Stomach (tissue), 19 donors: ENCODE measurements at places on chromosomes 2 and 18. TPM values are rescaled to one million over a fixed set of nuclear protein-coding genes. Genes with fewer than 3 reads are reported as not detected.

Gene TNFAIP6
- total RNA-seq = 3.0 TPM

DNA sequence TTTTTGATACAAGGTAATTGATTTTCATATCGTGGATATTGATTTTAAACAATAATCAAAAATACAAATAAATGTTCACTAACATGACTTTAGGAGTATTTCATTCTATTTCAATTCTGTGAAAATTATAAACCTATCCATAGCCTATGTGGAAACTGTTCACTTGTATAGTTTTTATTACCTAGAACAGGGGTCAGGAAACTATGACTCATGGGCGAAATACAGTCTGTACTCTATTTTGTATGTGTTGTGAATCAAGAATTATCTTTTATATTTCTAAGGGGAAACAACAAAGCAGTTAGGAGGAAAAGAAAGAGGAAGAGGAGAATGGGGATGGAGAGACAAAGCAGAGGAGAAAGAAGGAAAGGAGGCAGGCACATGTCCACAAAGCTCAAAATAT, 181.7 kb upstream of the VRK2 start:
- DNase-seq = no peak
- H3K36me3 ChIP-seq = no peaks in the 10 kb centered on the region

DNA sequence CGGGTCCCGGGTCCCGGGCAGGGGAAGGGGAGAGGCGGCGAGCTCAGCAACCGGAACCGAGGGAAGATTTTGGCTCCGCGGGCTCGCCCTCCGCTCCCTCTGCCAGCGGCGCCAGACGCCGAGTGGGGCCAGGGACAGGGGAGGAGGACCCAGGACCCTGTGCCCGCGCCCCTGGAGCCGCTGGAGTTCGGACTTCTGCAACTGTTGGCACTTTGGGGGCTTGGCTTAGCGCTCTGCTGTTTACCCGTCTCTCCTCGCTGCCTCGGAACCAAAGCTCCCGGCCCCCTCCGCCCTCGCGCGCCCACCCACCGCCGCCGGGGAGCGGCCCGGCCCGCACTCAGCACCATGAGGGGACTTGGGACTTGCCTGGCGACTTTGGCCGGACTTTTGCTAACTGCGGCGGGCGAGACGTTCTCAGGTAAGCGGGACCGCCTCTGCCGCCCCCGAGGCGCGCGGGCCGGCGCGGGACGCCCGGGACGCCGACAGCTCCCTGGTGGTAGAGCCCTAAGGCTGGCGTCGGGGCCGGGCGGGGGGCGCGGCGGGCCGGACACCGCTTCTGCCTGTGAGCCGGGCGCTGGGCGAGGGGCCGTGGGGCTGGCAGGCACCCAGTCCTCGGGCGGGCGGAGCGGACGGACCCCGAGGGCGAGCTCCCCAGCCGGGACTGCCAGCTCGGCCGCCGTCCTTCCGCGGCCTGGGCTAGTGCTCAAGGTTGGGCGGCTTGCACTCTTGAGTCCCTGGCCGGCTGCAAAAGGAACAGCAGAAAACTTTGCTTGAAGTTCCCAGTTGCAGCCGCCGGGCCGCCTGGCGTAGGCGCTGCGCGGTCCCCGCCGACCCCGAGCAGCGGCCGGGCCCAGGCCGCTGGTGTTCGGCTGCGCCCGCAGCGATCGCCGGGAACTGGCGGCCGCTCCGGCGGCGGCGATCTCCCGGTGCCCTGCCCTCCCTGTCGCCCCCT, 634 bp downstream of the PTPRM start:
- peak; percentile 52 for DNase-seq
- peak overlapping the region; percentile 87 for H3K4me3 ChIP-seq
- H3K36me3 ChIP-seq = no peaks in the 10 kb centered on the region
- no peaks in the 10 kb centered on the region for H3K27me3 ChIP-seq
- H3K27ac ChIP-seq = peak overlapping the region; percentile 92
- peaks cover 17% of the 10 kb centered on the region for H3K4me1 ChIP-seq

DNA sequence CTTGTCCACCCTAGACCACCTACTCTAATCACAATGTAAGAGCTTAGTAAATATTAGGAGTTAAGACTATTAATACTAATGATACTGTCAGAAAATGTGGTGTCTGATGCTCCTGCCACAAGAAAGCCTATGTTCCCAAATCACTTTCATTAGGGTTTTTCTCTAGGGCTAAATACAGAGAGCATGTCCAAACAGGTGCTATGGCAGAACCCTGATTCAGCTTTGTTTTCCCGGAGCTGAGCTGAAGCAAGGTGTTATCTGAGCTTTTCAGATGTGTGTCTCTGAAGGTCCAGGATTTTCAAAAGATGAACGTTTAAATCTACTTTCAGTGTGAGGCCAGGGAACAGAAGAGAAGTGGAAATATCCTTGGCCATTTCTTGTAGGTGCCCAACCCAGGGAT, 40.6 kb downstream of the CPO start:
- H3K4me3 ChIP-seq = no peak overlapping the region
- H3K4me1 ChIP-seq = no peaks in the 10 kb centered on the region
- DNase-seq = no peak
- H3K36me3 ChIP-seq = no peaks in the 10 kb centered on the region
- H3K27ac ChIP-seq = no peak overlapping the region

- no peak overlapping the region for H3K27ac ChIP-seq
- no peaks in the 10 kb centered on the region for H3K4me1 ChIP-seq
- no peak overlapping the region for H3K4me3 ChIP-seq
Measured at GRCh38 chr2:218834685-218835084, 3.1 kb upstream of the PRKAG3 start.

- H3K27ac ChIP-seq = peak overlapping the region; percentile 75
- no peaks in the 10 kb centered on the region for H3K27me3 ChIP-seq
- H3K36me3 ChIP-seq = no peaks in the 10 kb centered on the region
- DNase-seq = no peak
Measured at GRCh38 chr2:45676088-45676487, 24.6 kb downstream of the PRKCE start.
